COR-L47 (cell line): ENCODE measurements at places on chromosomes 11 and 22.

- DNase-seq, result no peak
Observed at GRCh38 chr11:70090961-70091381, 12.9 kb downstream of the ANO1 start.

GRCh38 chr11:76048763-76049162, 157.5 kb downstream of the WNT11 start:
- DNase-seq, result peak; percentile 48

GRCh38 chr11:60870276-60870675, 2.9 kb downstream of the ZP1 start:
- peak; percentile 80 for DNase-seq

- DNase-seq, result no peak
Observed at GRCh38 chr11:11309906-11310305, 43.1 kb downstream of the CSNK2A3 start.

DNA sequence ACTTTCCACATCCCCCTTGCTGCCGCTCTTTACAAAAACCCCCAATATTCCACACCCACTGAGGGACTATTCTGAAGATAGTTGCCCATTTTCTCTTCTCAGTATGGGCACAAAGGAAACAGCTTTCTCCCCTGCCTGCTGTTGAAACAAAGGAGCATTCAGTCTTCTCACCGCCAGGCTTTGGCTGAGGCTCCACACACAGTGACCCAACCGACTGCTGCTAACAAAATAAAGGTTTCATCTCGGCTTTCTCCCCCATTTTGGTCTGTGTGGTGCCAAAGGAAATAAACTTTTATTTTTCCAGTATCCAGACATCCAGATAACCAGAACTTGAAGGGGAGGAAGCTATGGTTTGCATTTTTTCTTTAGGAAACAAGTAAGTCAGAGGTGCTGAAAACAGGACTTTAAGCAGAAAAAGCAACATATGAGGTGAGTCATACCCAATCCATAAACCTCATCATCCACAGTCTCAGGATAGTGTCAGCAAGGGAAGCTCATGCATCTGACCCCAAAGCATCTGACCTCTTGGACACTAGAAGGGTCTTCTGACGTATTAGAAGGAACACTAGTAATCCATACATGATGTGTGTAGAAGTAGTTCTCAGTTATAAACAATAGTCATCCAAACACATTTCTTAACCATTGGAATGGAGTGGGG, 6.4 kb downstream of the CLMP start:
- DNase-seq, result no peak

DNA sequence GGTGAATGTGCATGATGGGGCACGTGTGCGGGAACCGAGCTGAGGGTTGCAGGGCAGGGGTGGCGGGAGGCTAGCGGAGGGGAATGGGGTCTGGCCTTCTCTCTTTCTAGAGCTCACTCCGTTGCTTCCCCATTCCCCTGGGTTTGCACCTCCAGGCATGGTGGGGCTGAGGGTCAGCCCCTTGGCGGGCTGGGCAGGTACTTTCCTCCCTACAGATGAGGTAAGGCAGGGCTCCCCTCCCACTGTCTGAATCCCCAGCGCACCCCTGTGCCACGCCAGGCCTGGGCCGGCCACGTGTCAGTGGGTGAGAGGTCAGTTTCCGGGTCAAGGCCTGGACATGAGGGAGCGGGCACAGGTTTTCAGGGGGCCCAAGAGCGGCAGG, 8.9 kb downstream of the SUSD2 start:
- DNase-seq, result no peak

DNA sequence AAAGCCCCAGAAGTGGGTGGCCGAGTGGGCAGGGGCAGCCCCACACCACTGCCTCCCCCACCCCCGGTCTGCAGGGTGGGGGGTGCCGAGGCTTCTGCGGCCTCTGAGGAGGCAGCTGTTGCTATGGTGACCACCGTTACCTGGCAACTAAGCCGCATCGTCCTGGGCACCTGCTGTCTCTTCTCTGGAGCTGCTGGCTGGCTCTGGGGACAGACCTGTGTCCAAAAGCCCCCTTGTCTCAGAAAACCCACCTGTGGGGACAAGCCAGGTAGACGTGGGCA, 79.9 kb upstream of the PRR5 start:
- DNase-seq, result peak; percentile 73

- no peak for DNase-seq
Observed at GRCh38 chr11:46421257-46421880, 29.8 kb upstream of the CHRM4 start.

DNA sequence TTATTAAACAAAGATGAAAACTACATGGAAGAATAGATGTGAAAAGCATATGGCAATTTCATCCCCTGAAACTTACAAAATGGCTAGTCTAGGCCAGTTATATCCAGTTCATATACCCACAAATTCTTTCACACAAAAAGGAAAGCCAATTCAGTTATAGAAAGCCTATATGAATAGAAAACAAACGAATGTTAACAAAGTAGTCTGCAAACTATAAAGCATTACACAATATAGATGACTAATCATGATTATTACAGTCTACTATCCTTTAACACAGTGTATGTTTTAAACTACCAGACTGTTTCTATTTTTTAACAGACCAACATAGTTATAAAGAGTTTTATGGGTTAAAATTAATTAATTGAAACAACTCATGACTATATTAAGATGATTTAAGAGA, 12.1 kb downstream of the DCUN1D5 start:
- no peak for DNase-seq

DNA sequence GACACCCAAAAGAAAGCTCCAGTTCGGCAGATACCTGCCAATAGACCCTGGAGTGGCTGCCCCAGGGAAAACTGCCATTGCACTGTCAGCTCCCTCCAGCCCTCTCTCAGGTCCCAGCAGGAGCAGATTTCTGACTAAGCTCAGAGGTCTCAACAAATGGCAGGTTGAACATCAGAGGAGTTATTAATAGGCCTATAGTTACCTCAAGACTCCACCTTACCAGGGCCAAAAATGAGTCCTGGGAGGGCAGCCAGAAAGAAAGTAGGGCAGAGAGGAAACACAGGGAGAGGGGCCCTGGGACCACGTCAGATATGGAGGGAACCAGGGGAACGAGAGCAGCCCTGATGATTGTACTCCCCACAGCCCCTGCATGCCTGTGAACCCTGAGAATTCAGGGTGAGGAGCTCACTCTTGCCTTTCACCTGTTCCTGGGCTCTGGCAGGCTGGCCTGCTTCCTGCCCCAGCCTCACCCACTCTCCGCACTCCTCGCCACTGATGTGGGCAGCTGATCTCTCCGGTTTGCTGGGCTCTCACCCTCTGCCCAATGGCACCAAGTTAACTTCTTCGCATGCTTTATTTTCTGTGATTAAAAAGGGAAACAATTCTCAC, 4.3 kb upstream of the RGL4 start:
- DNase-seq, result no peak

DNA sequence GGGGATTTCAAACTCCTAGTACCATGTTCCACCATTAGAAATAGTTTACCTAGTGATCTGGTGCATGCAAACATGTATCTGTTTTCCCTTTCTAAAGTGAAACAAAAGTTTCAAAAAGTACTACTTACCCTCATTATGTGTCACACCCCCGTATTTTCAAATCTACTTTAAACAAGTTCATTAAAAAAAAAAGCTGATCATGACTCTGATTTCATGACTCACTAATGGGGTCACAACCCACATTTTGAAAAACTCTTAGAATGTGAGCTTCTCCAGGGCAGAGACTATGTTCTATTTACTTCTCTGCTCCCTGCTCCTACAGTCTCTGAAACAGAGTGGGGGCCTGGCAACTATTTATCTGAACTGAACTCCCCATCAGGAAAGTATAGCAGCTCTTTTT, 18.2 kb downstream of the CHRM1 start:
- DNase-seq, result no peak

DNA sequence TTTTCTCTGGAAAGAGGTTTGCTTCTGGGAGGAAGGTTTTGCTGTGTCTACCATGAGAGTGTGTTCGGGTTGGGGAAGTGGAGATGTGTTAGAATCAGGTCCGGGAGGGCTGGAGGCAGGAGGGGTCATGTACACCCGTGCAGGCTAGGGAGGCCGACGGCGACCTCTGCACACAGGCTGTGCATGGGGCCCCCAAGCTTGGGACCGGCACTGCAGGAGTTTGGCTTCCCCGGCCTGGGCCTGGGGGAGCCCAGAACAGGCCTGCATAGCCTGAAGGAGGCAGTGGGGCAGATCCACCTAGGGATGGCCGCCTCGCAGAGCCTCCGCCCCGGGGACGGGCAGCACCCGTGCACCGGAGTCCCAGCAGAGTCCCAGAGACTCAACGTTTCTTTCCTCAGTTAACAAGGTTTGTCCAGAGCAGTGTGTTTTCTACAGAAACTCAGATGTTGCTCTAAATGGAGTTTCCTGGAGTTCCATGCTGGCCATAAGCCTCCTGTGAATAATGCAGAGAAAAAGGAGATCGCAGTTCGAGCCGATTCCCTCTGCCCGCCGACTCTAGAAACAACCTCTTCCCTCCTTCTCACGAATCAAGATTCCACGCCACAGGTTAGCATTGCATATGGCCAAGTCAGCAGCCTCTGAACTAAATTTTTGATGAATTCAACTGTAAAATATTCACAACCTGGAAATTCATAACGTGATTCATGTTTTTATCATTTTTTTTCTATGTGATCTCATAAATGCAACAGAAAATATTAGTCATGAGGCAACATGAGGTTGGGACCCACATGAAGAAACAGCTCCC, 427.3 kb downstream of the BRD1 start:
- no peak for DNase-seq

- no peak for DNase-seq
Observed at GRCh38 chr11:38971141-38971540, 2373.1 kb upstream of the RAG2 start.

DNA sequence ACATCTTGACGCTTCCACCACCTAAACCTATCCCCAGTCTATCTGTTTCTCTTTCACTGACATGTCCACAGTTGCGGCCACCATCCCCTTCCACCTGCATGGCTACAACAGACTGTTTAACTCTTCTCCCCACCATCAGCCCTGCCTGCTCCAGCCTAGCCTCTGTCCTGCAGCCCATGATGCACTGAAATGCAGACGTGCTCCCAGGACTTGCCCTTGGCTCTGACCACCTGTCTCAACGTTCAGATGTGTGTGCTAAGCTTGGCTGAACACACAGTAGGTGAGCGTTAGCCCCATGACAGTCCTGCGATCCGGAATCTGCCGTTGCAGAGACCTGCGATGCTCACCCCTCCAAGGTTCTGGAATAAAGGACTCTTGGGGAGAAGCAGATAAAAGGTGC, 22.7 kb downstream of the CBX7 start:
- no peak for DNase-seq

GRCh38 chr11:15714641-15715399, 600.1 kb downstream of the INSC start:
- no peak for DNase-seq

GRCh38 chr11:77080643-77081210, 14.0 kb downstream of the CAPN5 start:
- no peak for DNase-seq

DNA sequence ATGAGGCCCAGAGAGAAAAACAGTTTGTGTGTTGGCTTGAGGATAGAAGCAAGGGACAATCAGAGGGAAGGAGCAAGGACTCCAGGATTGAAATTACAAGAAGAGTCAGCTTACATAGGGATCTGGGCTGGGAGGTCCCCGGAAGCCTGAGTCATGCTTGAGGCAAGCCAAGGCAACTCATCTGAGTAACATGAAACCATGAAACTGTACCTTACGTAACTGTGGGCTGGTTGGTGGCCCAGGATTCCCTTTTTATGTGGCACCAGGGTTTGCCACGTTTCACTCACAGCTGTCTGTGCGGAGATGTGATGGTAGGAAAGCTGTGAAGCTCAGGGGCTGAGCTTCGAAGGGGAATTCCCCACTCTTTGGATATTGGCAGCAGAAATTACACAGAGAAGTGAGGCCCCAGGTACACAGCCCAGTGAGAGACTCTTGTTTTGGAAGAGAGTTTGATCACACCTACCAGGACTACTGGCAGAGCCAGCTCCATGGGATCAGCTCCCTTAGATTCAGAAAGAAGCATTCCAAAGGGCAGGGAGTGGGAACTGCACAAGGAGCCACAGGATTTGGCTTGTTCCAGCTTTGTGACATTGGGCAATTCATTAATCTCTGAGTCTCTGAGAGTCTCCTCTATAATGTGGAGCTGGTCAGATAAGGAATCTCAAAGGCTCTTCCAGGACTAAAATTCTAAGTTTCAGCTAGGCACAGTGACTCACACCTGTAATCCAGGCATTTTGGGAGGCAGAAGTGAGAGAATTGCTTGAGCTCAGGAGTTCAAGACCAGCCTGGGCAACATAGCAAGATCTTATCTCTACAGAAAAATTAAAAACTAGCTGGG, 7.8 kb downstream of the SLC5A1 start:
- DNase-seq, result no peak

DNA sequence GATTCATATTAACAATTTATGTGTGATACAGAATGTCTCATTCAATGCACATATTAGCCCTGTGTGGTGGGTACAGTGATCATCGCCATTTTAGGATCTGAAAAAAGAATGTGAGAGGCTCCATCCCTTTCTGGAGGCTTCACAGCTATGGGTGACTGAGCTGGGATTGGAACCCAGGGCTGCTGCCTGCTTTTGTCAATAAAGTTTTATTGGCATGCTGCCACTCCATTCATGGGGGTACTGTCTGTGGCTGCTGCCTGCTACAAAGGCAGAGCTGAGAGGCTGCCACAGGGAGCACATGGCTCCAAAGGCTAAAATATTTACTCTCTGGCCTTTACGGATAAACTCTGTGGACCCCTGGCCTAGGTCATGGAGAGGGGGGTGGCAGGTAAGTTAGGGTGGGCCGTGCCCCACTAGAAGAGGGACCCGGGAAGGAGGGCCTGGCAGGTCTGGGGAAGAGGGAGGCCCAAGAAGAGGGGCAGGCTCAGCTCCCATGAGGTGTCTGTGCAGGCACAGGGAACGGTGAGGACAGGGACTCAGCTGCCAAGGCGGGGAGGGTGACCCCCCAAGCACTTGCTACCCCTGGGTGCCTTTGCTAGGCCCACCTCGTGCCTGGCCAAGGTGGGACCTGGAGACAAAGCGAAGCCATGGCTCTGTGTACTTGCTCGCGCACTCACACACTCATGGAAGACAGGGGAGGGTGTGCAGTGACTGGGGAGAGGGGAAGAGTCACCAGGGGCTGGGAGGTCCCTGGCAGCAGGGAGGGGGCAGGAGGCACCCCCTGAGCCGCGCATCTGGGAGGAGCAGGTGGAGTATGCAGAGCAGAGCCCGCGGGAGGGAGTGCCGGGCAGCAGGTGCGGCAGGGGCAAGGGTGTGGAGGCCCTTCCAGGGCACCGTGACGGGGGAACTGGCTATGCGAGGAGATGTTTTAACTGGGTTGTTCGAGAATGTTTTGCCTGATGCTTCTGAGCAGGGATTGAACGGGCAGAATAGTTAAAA, 335.3 kb downstream of the CTTN start:
- no peak for DNase-seq
